ENCODE measurements at places on chromosomes 3 and 15.

- DNase-seq = no peak
Observed at GRCh38 chr3:100173961-100174360, 59.7 kb upstream of the FILIP1L start.

DNA sequence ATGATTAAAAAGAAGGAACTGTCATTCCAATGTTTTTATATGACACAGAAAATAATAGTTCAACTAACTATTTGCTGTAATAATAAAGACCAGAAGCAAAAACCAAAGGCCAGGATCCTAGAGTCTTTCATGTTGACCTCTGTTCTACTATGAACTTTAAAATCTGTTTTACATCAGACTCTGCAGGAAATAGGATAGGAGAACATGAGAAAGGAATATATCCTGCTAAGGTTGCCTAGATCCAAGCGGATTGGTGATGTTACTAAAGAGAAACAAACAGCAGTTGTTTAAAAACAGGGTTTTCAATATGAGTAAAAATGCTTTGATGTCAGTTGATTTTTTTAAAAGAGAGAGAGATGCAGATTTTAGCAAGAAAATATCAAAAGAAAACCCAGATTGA is 549.6 kb downstream of the ZIC1 start:
- no peak for DNase-seq

DNA sequence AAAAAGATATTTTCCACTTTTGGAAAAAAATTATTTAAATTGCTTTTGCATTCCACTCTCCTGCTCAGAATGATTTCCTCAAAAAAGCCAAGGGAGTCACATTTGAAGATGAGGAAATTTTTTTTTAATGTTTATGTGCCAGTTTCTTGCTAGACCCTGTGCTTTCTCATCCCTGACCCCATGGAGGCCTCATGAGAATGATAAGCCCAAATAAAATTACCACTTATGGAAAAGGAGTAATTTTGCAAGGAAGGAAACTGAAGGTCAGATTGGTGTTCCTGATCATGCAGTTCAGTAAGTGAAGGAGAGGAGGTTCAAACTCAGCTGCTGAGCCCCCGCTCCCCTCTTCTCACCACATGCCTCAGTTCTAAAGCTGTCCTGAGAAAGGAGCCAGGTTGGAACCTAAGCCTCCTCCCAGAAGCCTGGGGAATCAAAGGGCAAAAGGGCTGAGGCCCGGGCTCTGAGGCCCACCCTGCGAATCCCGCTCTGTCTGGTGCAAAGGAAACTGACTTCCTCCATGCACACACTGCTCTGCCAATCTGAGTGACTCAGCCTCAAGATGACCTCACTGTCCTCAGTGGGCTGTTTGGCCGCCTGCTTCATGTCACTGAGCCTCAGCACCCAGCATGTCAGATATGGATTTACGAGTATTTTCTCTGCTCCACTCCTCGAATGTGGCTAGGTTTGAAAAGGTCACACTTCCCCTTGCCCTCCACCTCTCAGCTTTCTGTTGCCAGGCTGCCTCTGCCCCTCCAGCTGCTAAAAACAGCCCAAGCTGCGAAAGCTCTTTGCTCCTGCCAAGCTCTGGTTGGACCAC is 56.9 kb upstream of the FLNB start:
- peak; percentile 98 for DNase-seq

DNA sequence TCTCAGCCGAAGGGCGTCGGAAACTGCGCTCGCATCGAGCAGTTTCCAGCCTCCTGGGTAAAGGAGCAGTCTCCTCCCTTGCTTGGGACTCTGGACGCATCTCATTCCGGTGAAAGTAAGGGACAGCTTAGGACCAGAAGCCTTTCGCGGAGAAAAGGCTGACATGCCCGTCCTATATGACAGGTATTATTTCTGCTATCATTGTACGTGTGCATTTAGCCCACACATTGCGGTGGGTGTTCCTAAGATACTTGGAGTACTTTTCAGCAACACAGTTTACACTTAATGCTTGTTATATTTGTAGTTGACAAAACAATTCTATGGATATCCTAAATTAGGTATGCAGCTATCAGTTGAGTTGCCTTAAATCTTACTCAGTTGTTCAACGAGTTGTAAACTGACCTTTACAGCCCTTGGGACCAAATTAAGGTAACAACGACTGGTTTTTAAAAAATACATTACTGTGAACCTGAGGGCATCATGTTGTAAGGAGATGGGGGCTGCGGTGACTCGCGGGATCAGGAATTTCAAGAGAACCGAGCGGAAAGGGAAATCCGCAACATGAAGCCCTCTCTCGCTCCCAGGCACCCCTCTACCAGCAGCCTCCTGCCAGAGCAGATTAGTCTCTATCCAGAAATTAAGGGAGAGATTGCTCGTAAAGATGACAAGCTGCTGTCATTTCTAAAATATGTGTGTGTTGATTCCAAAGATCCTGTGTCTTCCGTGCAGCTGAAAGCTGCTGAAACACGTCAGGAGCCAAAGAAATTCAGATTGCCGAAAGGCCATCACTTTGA is 632 bp upstream of the COPS2 start:
- DNase-seq = no peak

DNA sequence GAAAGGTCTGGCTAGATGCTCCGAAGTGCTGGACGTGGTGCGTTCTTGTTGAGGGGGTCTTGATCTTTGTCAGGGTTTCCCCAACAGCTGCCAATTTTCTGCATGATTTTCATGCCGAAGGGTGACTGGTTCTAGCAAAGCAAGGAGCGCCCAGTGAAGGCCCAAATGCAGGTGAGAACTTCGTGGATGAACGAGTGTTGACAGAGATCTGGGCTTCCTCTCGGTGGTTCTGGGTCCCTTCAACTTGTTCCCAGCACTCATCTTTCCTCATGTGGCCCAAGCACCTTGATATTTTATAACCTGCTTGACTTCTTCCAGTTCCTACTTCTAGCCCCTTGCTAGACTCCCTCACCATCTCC is 40.8 kb upstream of the TFRC start:
- DNase-seq = no peak

GRCh38 chr15:30953731-30954378 is 37.6 kb downstream of the MTMR10 start:
- DNase-seq = peak; percentile 69

DNA sequence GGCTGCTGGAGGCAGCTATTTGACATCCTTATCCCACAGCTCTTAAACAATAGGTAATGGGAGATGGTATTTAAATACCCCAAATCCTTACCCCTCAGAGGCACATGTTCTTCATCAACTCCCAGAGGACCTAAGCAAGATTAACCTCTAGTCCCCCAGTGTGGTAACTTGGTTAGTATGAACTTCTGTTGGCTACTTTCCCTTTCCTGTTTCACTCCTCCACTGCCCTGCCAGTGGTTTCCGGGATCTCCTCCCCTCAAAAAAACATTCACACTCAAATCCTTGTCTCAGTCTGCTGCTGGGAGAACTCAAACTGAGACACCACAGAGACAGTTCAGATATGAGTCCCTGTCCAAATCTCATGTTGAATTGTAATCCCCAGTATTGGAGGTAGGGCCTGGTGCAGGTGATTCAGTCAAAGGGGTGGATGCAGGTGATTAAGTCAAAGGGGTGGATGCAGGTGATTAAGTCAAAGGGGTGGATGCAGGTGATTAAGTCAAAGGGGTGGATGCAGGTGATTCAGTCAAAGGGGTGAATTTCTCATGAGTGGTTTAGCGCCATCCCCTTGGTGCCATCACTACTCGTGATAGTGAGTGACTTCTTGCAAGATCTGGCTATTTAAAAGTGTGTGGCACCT is 335.0 kb upstream of the CTNNB1 start:
- DNase-seq = peak; percentile 44

DNA sequence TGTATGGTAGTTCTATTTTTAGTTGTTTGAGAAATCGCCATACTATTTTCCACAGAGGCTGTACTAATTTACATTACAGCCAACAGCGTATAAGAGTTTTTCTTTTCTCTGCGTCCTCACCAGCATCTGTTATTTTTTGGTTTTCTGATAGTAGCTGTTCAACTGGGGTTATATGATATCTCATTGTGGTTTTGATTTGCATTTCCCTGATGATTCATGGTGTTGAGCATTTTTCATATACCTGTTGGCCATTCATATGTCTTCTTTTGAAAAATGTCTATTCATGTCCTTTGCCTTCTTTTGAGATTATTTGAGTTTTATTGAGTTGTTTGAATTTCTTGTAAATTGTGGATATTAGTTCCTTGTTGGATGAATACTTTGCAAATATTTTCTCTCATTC is 114.6 kb downstream of the LRRK1 start:
- DNase-seq = no peak

DNA sequence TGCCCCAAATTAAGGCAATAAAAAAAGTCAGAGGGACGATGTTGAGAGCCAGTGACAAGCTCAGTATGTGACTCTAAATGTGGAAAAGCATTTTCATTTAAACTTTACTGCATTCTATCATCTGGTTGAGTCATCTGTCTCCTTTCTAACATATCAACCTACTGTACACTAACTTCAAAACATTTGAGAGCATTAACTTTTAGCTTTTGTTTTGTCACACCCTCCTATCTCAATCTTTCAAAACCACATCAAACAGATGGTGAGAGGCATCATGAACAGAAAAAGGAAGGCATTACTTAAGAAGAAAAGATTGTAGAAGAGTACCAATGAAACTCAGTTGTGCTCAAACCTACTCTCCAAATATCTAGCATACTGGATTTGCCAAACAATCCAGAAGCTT is 4.8 kb downstream of the LRRC58 start:
- no peak for DNase-seq

GRCh38 chr3:132661101-132661500 is 972 bp downstream of the UBA5 start:
- no peak for DNase-seq

GRCh38 chr15:43239732-43240491 is 19.1 kb upstream of the EPB42 start:
- peak; percentile 96 for DNase-seq

GRCh38 chr3:46422617-46423016 is 15.6 kb downstream of the CCRL2 start:
- no peak for DNase-seq

- DNase-seq = no peak
Observed at GRCh38 chr3:170226426-170226960, 4.3 kb downstream of the PRKCI start.

GRCh38 chr3:79514069-79514468 is 253.7 kb downstream of the ROBO1 start:
- no peak for DNase-seq

- no peak for DNase-seq
Observed at GRCh38 chr3:184230603-184231528, 1.5 kb downstream of the VWA5B2 start.

DNA sequence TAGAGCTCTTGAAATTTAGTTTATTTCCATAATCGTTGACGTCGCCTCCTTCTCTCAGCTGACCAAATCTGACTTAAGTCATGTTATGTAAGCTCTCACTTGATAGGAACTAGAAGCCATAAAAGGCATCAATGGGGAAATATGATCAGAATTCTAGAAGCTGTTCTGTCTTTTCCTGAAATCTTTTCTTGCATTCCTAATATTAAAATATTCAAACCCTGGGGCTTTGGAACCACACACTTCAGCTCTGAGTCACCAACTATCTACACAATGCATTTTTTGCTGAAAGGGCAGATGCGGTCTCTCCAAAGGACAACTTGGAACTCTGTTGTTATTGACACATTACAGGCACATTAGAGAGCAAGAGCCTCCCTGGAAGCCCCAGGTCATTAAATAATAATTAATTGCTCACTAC is 91.3 kb downstream of the LARS2 start:
- no peak for DNase-seq

DNA sequence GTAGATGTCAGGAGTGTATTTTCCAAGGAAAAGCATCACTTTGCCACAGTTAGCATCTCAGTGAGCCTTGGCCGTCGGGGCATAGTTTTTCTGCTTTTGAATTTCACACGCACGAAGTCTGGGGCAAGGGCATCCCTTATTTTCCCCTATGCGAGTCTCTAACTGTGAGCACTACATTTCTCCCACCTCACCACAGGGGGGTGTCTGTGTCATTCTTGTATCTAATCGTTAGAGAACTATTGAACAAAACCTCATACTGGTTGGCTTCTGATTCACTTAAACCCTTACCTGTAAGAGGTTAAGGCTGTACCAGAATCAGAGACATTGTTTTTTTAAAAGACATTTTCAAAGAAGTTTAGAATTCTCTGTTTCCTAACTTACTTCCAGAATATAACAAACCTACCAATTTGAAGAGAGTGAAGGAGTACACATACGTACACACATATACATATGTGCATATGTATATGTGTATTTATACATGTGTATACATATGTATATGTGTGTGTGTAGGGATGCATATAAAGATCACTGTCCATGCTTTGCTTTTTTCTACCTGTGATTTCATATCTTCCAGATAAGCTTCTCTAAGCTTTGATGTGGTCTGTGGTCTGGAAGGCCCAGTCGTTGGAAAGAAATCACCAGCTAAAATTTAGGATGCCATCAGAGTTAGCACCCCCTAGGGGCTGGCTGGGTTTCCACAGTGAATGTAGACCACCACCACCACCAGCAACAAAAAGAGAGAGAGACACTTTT is 49.4 kb downstream of the MYZAP start:
- DNase-seq = peak; percentile 4

DNA sequence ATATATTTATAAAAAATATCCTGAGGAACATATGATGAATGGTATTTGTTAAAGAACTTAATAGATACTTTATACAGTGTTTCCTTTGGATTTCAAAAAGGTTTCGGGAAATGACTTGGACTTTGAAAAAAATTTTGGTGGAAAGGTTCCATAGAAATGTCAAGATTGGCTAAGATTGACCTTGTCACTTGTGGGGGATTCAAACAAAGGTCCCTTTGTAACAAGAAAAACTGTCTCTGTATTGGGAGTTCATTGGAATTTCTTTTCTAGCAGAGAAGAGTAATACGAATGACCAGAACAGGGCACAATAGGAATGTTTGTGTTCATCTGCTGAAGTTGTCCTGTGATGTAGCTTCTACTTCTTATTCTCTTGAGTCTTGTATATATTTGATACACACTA is 43.2 kb downstream of the ARHGEF26 start:
- DNase-seq = no peak

DNA sequence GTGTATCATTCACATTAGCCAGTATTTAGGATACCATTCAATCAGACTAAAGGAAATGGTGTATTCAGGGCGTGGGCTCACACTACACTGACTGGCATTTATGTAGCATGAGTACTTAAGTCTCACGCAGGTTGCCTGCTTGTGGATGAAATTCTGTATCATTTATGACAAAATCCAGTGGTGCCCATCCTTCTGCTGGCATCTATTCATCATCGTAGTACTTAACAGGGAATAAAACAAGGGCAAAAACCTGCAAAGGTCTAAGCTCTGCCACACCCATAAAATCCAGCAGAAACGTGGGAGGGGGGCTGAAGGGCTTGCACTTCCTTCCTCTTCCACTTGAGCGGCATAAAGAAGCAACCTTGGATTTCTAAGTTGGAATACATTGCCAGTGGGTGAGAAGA is 2.7 kb downstream of the GAP43 start:
- no peak for DNase-seq

DNA sequence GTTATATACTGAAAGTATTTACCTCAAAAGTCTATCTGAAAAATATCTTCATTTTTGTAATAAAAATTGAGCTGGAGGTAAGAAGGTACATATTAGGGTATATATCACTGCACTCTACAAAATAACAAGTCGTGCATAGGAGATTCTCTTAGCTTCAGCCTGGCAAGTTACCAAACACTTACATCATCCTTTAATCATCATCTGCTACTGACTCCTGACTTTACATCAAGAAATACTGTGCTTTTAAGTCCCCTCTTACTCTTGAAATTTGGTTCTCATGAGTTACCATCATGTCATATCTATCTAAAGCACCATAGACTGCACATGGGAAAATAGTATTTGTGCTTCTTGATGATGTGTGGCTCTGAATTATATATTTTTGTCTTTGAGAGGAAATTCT is 50.8 kb downstream of the LYSMD4 start:
- no peak for DNase-seq

GRCh38 chr15:80931191-80931590 is 58.4 kb downstream of the MESD start:
- DNase-seq = no peak

- peak; percentile 96 for DNase-seq
Observed at GRCh38 chr3:183779896-183780465, 45.4 kb downstream of the MAP6D1 start.

All from MV-4-11 (cell line).